ENCODE measurements at places on chromosomes 1 and 21. TPM values are rescaled to one million over a fixed set of nuclear protein-coding genes. Genes with fewer than 3 reads are reported as not detected.

DNA sequence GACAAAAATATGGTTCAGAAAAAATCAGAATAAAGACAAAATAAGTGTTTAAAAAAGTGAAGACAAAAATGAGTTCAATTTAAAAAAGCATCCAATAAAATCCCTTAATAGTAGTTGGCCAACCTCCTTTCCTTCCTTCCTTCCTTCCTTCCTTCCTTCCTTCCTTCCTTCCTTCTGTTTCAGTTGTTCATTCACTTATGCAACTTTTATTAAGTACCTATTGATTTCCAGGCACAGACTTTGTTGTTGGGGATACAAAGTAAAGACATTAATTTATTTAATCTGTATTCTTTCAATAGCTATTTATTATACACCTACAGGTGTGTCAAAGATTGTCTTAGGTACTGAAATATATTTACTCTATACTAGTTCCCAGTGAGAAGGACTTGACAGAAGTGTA is 2.4 kb upstream of the LIPI start:
- no peak for DNase-seq

The MYOG gene
- total RNA-seq = not detected

GRCh38 chr1:32404946-32405345 is 10.7 kb upstream of the BSDC1 start:
- no peak for DNase-seq

DNA sequence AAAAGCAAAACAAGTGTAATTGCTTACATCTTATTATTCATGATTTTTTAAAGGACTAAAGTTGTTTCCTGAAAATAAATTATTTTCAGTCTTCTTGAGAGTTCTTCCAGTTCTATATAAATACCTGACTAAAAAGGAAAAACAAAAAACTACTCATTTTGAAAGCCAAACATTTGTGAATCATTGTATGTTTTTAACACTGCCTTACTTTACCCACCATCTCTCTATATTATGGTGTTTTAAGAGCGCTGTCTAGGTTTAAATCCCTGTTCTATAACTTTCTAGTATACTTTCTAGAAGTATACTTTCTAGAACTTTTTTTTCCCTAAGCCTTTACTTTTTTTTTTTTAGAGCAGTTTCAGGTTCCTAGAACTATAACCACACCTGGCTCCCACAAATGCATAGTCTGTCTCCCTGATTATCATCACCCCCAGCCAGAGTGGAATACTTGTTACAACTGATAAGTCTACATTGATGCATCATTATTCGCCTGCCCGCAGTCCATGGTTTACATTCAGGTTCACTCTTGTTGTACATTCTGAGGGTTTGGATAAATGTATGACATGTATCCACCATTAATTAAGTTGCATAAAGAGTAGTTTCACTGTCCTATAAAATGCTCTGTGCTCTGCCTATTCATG is 9.8 kb downstream of the RSBN1 start:
- no peak for DNase-seq

The PCNX2 gene
- 4.2 TPM for total RNA-seq

GRCh38 chr1:116853680-116854402 is 55.9 kb upstream of the PTGFRN start:
- no peak for DNase-seq

GRCh38 chr1:9942939-9943788 is at the start of the genes LZIC and NMNAT1:
LZIC (minus strand) TSS chr1:9943391; CDS start chr1:9936619, 6,772 bp downstream.
NMNAT1 (plus strand) TSS chr1:9943475; CDS start chr1:9972074, 28,599 bp downstream.
- peak; percentile 96 for DNase-seq

- DNase-seq = no peak
These were observed 47.6 kb upstream of the DMRTB1 start for GRCh38 chr1:53411541-53412152.

- DNase-seq = no peak
These were observed 91.4 kb downstream of the LYST start for GRCh38 chr1:235775246-235775860.

DNA sequence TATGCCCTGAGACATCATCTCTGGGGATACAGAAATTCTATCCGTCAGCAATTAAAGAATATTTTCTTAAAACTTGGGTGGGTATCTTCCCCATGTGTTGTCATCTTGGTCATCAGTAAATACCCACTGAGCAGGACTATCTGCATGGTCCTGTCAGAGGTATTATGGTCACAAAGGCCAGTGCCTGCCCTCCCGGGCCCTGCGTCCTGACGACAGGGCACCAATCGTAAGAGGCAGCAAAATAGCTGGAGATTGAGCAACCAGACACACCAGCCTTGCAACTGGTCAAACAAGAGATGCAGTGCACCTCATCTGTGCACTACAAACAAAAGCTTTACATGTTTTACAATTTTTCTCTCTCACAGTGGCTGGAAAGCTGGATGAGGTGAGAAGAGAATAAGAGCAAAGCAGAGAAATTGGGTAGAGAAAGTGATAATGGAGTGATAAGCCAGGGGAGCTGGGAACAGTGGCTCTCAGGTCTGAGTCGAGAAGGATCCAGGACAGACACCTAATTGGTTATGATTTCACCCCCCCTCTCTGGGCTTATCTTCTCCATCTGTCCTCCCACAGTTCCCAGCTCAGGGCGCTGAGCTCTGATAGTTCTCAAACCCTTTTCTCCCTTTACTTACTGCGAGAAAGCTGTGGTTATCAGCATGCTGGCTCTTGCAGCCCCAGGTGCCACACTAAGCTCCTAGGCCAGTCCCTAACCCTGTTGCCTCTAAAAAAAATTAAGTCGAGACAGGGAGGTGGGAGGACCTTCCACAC is 8.8 kb upstream of the SRP9 start:
- no peak for DNase-seq

DNA sequence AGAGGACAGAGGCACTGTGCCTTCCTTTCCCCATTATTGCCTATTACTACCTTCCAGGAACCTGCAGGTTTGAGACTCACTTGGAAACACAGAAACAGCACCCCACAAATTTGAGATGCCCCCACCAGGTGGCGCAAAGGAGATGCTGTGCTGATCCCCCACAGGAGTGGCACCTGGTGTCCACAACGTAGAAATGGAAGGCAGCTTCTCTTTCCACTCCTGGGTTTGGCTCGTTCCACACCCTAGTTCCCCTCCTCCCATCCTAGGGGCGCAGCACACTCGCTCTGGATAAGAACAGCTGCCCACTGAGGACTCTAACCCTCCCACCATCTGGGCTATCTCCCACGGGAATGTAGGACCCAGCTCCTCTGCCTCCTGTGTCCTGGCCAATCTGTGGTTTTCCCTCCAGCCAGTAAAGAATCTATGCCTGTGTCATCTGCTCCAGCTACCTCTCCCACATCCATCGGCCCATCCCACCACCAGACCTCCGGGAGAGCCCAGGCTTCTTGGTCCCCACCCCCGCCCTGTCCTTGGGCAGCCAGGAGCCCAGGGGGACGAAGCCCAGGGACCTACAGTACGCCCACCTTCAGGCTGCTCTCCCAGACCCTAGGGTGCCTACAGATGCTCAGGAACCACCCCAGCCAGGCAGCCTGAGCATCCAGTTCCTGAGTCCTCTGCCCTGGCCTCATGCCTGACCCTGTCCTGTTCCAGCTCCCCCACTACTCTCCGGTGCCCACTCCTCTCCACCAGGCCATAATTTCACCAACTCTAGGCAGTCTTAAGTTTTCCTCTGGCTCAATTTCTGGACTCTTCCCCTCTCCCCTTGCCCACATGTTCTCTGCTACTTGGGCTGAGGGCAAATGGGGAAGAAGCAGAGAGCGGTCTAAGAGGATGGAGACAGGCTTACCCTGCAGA is 549 bp downstream of the THBS3 start:
- peak; percentile 87 for DNase-seq

Data from left cardiac atrium (tissue), 4 donors.